ENCODE measurements at places on chromosomes 3 and 15.

DNA sequence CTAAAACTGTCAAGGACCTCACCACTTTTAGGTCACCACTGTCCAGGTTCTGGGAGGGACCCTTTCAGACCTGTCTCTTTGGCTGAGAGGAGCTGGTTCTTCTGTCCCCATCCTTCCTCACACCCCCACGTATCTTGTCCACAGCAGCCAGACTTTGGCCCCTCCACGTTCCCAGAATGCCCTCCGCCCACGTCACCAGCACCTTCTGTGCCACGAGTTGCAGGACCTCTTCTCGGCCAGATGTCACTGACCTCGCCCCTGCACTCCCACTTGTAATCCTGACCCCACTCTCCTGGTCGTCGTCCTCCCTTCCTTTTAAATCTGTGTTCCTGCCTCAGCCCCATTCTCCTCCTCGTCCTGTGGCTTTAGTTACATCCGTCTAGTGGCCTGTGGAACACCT, 22.6 kb upstream of the SEC13 start:
- DNase-seq, result no peak

DNA sequence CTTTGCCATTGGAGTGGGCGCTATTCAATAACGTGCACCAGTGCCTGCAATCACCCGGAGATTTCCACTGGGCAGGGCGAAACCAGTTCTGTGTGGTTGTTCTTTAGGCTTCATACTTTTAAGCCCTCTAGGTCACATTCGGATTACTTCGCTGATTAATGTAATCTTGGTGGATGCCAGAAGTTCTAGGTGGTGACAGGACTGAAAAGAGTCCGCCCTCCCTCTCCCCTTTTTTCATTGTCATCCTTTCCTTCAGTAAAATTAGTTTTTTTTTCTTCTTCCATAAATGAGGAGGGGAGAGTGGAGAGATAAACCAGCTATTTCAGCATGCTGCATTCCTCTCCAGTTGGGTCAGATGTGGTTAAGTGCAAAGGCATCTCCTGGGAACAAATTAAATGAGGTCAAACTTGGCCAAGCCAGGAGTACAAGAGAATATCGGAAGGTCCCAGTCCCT, 2.3 kb upstream of the SLC2A2 start:
- no peak for DNase-seq

DNA sequence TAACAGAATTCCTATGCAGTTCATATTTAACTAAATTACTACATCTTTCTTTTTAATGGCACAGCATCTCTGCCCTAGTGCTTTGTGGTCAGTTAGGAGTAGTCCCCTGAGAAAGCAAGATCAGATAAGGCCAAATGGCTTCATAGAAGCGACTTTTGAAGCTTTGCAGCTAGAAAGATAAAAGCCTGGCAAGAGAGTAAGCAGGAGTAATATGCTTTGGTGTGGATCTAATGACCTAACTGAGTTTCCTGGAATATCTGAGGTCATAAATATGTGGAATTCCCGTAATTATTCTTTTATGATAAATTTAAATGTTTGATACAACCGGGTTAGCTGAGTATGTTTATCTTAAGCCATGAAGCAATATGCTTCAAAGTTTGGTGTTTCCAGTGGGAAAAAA, 374.9 kb upstream of the LRRC3B start:
- DNase-seq, result no peak

DNA sequence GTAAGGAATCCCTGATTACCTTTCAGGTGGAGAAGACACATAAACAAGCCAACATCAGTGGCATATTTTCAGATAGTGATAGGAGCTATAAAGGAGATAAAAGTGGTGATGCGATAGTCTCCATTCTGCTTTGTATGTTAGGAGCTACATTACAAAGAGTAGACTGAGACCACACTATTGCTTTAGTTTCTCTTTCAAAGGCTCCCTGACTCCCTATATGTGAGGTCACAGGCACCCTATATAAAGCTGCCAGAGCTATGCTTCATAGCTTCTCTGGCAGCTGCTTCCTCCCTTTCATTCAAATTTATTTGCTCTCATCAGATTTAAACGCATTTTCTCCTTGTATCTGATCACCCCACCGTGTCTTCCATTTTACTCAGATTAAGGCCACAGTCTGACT, 466.6 kb downstream of the IL5RA start:
- DNase-seq, result no peak

- DNase-seq, result no peak
These were observed 79.8 kb downstream of the NECTIN3 start for GRCh38 chr3:111151438-111151837.

DNA sequence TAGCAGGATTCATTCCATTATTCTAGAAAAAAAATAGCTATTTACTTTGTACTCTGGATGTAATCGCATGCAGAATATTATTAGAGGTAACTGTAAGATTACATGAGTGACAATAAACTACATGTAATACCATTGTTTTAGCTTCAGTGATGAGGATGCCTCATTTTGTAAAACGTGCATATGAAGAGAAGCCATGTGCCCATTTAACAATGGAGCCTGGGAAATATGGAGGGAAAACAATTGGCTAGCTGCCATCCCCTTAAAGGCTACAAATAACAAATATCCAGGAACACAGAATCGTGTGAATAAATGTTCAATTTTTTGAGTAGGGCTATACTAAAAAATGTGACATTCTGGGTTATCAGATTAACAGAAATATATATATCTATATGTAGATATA, 151.1 kb downstream of the SAMMSON start:
- DNase-seq, result no peak

- no peak for DNase-seq
These were observed 190.5 kb downstream of the GREM1 start for GRCh38 chr15:32908135-32908801.

- DNase-seq, result no peak
These were observed 128.9 kb upstream of the BHLHE40 start for GRCh38 chr3:4850211-4850927.

GRCh38 chr3:86175593-86176444, 815.1 kb downstream of the VGLL3 start:
- DNase-seq, result no peak

DNA sequence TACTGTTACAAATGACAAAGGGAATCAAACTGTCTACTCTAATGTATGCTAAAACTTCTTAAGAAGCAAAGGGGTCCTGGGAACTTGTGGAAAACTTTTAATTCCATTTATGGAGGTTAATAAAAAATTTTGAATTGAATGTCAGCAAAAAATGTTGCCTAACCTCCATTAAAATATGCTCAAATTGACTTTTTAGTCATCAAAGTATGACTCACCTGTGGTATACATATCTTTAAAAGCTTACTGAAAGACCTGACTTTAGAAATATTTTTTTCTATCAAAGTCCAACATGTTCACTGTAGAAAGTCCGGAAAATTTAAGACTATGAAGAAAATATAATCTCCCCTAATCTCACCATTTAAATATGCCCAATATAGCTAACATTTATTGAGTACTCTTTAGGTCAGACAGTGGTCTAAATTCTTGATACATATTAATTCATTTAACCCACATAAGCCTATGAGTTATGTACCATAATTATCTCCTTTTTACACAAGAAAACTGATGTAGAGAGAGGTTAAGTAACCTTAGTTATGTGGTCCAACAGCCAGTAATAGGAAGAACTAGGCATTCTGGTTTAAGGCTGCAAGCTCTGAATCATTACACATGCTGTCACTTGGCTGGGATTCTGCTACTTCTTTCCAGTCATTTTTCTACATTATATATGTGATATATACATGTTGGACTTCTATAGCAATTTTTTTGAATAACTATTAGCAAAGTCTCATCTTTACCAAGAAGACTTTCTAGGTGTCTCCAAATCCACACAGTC, 83.6 kb downstream of the PDZRN3 start:
- no peak for DNase-seq

GRCh38 chr3:82891028-82891427, 1129.6 kb upstream of the GBE1 start:
- no peak for DNase-seq

DNA sequence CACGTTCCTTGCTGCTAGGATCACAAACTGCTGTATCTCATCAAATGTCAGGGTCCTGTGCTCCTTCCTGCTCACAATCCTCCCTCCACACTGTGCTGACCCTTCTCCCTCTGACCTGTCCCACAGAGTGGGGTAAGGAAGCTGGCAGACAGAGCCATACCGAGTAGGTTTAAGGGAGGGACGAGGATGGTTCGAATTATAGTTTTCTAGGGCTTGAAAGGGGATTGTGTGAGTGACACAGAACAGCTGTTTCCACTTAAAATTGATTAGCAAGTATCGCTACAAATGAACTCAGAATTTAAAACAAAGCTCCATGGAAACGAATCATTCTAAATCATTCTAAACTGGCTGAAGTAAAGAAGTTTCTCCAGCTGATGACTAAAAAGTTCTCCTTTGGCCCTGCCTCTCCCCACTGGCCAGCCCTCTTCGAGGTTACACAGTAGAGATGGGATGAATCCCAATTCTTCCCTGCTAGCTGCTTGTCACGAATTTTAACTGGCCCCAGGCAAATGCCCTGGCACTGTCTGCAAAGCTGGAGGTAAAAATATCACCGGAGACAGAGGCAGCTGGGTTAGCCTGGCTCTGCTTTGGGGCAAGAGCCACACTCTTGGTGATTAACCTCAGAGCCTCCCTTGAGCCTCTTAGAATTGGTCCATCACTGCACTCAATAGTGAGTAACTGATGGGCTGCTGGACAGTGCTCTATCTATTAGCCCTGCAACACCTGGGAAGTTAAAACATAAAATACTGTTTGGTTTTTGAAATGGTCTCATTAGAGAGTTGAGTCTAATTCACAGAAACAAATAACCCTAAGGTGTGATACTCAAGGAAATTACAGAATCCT, 194.9 kb downstream of the CHST2 start:
- no peak for DNase-seq

DNA sequence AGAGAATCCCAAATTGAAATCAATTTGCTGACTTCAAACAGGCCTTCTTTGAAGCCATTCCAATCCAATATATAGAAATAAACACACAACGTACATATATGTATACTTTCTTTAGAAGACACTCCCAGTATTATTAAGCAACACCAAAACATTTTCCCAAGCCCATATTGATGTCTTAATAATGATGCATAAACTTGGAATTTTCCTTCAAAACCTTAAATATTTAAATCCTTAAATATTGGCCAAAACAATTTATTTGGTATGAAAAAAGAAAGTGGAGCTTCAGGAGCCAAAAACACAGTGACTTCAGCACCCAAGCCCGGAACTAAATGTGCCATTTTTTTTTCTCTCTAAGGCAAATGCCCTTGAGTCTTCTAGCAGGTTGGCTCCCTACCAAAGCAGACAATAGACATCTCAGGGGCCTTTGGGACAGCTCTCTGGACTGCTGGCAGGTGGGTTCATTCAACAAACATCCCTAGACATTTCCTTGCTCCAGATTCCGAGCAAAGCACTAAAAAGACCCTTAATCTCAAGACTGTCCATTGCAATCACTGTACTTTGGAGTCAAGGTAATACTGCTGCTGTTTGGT, 384.7 kb downstream of the NTRK3 start:
- DNase-seq, result no peak

DNA sequence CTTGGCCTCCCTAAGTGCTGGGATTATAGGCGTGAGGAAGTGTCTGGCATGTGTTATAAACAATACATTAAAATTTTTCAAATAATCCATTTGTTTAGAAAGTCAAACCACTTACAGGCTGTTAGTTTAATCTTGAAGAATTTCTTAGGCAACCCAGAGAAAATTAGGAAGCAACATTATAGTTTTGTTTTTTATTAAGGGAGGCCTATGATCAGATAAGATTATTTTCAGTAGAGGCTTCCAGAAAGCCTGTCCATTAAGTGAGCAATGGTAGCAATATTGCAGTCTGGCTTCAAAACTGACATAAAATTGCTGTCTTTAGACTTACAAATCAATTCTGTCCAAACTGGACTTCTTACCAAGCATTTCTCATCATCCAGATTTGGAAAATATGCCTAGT, 49.6 kb downstream of the CD47 start:
- DNase-seq, result no peak

GRCh38 chr3:173552526-173552925, 155.0 kb downstream of the NLGN1 start:
- no peak for DNase-seq

Measured in stimulated activated CD8-positive, alpha-beta memory T cell treated with anti-CD3 and anti-CD28 coated beads, Interleukin-7, amount 100 ng/mL, for 1 hour (primary cell).